Neural crest cell (in vitro differentiated cells): ENCODE measurements at places on chromosomes 3 and 15. TPM values are rescaled to one million over a fixed set of nuclear protein-coding genes. Genes with fewer than 3 reads are reported as not detected.

DNA sequence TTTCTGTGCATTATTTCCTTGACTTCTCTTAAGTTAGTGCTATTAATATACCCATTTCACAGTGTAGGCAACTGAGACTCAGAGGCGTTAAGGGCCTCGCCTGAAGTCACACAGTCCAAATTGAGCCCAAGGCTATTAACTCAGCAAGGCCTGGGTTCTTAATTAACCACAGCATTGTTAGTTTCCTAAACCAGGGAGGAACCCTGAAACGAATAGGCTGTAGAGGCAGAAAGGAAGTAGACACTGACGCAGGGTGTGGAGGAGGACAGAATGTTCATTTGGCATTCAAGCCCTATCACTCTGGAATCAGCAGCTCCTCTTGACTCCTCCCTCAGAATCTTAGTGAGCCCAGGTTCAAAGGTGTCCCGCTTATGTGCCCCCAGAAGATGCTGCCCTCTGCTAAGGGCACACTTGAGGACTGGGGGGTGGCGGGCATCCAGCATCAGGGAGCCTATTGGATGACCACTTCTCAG lies 13.9 kb downstream of the ARHGEF3 start:
- DNase-seq, result no peak

DNA sequence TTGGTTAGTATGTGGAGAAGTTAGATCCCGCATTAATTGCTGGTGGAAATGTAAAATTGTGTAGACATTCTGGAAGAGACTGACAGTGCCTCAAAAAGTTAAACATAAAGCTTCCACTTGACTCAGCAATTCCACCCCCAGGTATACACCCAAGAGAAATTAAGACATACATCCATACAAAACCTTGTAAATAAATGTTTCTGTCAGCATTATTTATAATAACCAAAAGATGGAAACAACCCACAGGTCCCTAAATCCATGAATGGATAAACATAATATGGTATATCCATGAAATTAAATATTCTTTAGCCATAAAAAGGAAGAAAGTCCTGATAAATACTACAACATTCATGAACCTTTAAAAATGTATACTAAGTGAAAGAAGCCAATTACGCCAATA lies 817.4 kb downstream of the NTRK3 start:
- DNase-seq, result no peak

DNA sequence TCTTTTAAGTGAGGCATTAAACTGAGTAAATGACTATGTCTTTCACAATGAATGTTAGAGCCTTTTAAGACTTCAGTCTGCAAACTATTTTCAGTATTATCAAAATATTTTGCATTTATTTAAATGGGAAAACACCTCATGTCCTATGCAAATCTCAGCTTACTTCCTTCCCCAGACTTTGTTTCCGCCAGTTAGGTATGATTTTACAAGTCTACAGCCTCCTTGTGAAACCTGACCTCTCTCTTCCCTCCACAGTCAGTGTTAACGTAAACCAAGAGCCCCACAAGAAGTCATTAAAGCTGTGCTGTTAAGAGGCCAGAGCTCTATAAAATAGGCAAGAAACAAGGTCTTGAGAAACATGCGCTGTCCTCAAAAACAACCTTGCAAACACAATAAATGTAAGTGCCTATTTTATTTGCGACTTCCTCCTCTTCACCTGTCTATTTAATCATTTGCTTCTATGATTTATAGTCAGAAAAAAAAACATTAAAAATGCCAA lies 48.3 kb downstream of the PRTG start:
- DNase-seq, result no peak

DNA sequence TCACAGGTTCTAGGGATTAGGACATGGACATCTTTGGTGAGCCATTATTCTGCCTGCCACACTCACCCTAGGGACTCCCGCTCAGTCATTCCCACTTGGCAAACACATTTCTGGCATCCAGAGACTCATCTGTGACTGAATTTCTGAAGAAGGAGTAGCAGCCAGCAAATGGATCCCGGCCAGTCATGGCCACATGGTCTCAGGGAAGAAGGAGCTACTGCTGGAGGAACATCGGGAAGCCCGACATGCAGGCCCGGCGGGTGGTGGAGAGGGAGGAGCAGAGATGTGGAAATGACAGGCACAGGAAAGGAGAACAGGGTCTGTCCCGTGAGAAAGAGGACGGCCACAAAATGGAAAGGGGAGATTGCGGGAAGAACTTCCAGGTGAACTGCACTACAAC lies 65.4 kb downstream of the SEMA5B start:
- no peak for DNase-seq

The RGMA gene
- 187 and 205 TPM in 2 replicates for total RNA-seq

DNA sequence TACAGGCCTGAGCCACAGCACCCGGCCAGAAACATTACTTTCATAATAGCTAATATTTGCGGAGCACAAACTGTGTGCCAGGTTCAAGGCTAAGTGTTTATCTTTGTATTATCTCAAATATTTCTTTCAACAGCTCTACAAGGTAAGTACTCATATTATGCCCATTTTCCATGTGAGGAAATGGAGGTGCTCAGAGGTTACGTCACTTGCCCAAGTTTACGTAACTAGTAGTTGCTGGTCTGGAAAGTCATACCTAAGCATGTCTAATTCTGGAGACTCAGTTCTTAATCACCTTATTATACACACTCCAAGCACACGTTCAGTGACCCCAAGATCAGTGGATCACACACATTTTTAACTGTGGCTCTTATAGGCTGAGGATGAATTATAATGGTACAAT lies 177.5 kb downstream of the OXSM start:
- no peak for DNase-seq

DNA sequence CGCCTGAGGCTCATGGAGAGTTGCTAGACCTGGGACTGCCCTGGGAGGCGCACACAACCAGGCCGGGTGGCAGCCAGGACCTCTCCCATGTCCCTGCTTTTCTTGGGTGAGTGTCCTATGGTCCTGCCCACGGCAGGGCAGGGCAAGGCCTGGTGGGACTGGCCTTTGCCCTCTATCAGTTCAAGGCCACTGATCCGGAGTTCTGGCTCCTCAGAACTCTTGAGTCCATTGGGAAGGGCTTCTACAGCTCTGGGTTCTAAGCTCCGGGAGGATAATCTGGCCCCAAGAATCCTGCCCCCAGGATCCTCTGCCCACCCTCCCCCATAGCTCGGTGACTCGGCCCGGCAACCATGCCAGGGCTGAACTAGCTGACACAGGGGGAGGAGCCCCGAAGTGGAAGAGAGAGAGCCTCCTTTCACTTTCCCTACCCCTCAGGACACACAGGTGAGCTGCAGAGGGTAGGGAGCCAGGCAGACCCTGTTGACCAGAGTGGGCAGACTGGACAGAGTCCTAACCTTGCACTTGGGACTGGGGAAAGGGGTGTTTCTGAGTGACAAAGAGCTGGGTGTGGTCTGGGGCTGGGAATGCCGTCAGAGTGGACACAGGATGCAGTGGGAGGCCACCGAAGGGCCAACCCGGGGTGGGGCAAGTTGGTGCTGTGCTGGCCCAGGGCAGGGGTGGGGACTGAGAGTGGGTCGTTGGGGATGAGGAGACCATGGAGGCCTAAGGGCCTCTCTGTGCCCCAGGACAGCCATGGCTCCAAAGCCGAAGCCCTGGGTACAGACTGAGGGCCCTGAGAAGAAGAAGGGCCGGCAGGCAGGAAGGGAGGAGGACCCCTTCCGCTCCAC lies 664 bp downstream of the PARP3 start:
- no peak for DNase-seq

- no peak for DNase-seq
These were observed 405.1 kb upstream of the SEMA6D start for GRCh38 chr15:47312161-47312560.

GRCh38 chr3:59482684-59483083 lies 432.9 kb upstream of the CFAP20DC start:
- DNase-seq, result no peak

- DNase-seq, result no peak
These were observed 752 bp downstream of the CEP63 start for GRCh38 chr3:134486577-134487041.

The ONECUT1 gene
- total RNA-seq, result 36.5 and 41.6 TPM in 2 replicates

- no peak for DNase-seq
These were observed 8.2 kb upstream of the MITF start for GRCh38 chr3:69731080-69731479.

GRCh38 chr3:66863205-66864111 lies 134.6 kb upstream of the KBTBD8 start:
- DNase-seq, result no peak

DNA sequence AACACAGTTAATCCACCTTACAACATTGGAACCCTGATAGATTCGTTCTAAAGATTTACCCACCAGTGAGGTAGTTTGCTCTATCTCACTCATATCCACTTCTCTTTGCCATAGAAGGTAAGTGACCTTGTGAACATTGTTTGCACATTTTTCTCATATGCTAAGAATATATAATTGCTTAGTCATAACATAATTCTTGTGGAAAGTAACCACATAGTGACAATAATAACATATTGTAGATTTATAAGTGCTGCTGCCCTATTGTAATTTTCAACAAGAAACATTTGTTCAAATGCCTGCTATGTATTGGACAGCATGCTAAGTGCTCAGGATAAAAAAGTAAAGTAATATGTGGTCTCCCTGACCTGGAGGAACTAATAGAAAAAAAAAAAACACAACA lies 554.2 kb upstream of the KCNMB2 start:
- no peak for DNase-seq

- DNase-seq, result no peak
These were observed 458 bp upstream of the STAC start for GRCh38 chr3:36379872-36380220.
